ENCODE measurements at places on chromosomes 13 and 19. TPM values are rescaled to one million over a fixed set of nuclear protein-coding genes. Genes with fewer than 3 reads are reported as not detected.

Gene GTF2F2
- polyA plus RNA-seq = 44.3 TPM

Gene KIR3DL2
- polyA plus RNA-seq = not detected

Gene SLC1A5
- polyA plus RNA-seq = 314 TPM

Gene ZNF77
- 3.6 TPM for polyA plus RNA-seq

Gene GATAD2A
- 22.0 TPM for polyA plus RNA-seq

Measured in AG04450 (cell line).